ENCODE measurements at places on chromosomes 5 and 9.

- DNase-seq, result no peak
Measured at GRCh38 chr5:154176181-154176580, 14.4 kb upstream of the GALNT10 start.

DNA sequence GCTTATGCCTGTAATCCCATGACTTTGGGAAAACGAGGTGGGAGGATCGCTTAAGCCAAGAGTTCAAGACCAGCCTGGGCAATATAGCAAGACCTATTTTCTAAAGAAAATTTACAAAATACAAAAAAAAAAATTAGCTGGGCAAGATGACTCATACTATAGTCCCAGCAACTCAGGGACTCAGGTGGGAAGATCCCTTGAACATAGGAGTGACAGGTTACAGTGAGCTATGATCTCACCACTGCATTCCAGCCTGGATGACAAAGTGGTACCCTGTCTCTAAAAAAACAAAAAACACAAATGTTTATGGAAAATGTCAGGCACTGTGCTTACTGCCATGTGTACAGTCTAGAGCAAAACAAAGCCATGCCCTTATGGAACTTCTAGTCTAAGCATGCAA, 823.3 kb upstream of the DMAC1 start:
- no peak for DNase-seq

- no peak for DNase-seq
Measured at GRCh38 chr5:124206540-124206939, 539.9 kb downstream of the ZNF608 start.

DNA sequence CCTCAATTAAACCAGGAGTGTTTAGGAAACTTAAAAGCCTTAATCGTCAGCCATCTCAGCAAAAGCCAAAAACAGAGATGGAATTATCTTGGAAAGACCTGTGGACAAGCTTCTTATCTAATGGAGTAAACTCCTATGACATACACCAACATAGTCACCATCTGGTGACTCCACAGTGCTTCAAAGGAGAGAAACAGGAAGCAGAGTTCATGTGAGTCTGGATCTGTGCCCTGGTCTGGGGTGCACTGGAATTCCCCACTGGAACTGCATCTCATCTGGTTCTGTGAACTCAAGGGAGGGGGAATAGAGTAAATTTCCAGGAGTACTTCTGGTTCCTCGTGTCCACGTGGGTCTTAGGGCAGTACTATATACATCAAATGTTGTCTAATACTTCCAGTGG, 36.3 kb upstream of the KCNN2 start:
- no peak for DNase-seq

GRCh38 chr5:569358-569867, 42.7 kb upstream of the CEP72 start:
- peak; percentile 56 for DNase-seq

DNA sequence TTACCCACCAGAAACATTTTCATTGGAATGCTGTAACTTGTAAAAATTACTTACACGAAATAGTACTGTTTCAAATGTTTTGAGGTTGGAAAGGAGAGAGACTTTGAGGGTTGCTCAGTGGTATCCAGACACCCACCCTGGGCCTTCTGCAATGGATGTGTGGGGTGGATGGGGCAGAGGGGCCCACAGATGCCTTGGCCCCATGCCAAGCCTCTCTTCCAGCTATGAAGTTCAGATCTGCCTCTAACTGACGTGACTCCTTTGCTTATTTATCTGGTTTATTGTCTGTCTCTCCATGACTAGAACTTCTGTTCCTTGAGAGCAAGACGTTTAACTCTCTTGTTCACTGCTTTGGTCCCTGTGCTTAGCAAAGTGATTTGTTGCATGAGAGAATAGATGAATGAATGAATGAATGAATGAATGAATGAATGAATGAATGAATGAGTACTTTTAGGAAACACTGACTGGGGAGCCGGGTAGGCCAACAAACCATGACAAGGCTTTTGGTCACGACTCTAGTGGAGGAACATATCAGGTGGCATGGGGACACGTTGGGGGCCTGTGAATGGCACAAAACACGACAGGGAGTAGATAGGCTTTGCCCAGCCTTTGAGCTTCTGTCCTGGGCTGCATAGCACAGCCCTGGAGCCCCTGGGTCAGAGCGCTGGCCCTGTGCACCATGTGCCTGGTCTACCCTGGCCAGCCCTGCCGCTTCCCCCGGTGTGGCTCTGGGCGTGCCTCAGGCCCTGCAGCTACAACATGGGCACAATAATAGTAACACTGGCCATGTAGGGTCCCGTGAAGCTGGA, 31.8 kb downstream of the AK8 start:
- peak; percentile 14 for DNase-seq

DNA sequence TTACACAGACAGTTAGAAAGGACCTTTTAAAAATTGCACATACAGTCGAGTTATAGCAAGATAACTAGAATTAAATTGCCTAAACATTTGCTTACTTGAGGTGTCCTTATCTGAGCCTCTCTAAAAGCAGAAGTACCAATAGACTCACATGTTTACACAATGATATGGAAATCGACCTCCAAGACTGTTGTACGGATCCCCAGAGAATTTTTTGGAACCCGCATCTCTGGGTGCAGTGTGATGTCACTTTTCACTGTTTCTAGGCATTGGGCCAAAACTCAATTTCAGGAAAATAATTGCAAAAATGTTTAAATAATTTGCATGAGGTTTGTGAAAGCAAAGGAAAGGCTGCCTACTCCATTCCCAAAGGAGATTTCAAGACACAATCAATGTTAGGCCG, 63.1 kb upstream of the ATG10 start:
- DNase-seq, result no peak

DNA sequence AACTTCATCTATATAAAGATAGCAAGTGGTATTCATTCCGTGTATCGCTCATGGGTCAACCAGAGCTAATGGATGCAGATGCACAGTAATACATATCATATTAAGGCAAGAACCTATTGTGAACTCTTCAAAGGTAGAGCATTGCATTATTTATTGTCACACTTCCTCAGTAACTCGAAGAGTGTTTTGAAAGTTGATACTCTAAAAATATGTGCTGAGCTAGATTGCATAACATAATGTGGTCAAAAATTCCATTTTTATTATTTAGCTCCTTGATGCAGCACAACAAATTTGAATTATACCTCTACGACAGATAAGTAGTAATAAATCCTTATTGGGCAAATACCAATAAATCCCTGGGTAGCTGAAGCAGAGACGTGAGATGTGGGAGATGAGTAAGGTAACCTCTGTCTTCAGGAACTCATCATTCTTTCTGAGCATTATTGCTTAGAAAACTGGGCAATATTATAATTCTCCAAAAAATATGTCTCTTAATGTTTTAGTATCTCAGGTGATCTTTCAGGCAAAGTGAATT, 70.3 kb downstream of the CDH18 start:
- no peak for DNase-seq

- no peak for DNase-seq
Measured at GRCh38 chr5:97105501-97106215, 36.8 kb downstream of the LIX1 start.

DNA sequence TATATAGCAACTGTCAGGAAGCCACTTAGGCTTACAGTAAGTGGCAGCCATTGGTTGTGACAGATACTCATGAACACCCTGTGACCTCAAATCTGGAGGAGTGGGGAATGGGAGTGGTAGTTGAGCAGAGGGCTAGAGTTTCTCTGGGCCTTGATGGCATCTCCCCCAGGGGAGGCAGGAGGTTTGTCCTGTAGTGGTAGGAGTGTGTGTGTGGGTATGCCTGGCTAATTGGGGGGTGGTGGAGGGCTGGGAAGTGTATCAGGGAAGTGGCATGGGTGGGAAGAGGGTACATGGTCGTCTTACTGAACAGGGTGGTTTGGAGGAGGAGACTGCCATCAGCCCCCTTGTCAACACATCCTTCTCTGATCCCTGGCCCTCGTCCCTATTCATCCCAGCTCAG, 71.5 kb downstream of the PSD2 start:
- DNase-seq, result no peak

DNA sequence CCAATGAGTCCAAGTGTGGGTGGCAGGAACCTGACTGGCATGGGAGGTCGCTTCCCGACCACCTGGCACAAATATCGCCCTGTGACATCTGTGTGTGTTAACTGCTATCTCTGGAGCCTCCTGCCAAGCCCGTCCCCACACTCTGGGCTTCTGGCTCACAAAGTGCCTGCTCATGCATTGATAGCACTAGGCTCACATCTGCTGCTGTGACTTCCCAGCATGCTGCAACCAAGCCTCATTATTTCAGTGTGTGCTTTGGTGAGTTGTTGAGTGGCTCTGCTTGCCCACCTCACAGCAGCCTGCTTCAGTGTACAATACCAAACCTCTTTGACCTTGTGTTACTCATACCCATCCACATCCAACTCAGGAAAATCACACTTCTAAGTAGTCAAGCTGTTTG, 139.8 kb downstream of the APBA1 start:
- no peak for DNase-seq

DNA sequence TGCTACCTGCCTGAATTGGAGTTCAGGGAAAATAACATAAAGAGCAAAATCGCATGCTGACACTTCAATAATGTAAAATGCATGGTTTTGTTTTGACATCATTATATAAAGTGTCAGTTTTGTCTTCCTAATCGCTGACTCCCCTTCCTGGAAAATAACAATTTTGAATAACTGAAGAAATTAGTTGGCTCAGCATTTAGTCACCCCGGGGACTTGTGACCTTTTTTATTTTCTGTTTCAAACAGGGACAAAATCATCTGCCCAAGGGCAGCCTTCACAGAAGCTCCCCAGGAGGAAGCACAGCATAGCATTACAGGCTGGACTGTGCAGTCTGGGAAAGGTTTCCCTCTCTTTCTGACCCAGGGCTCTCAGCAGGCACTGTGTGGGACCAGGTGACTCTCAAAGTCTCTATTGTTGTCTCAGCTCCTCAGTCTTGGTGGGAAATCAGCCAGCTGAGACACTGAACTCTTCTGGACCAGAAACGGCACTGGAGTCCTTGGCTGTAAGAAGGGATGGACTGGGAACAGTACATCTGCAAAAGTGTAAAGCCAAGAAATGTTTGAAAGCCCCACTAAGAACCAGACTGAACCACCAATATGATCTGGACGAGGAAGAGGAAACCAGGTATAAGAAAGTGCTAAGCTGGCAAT, 671.3 kb upstream of the KLF4 start:
- DNase-seq, result no peak

GRCh38 chr9:5500441-5501235, 9.7 kb upstream of the PDCD1LG2 start:
- no peak for DNase-seq

- no peak for DNase-seq
Measured at GRCh38 chr9:73979894-73980264, 517.3 kb upstream of the RORB start.
